T-cell (primary cell): ENCODE measurements at places on chromosomes 12 and 14.

DNA sequence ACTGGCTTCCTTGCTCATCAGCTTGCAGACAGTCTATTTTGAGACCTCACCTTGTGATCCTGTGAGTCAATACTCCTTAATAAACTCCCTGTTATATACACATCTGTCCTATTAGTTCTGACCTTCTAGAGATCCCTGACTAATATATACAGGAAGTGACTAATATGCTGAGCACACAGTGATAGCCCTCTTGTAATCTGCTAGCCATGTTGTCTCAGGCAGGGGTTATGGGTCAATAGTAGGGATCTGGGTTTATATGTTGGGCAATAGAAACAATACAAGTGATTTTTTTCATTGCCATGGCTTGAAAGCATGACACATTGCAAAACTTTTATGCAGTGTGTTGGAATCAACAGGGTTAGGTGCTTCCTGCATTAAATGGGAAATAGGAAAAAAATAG, 562.2 kb downstream of the GALC start:
- DNase-seq: no peak

GRCh38 chr12:132593071-132593470, 17.3 kb downstream of the LRCOL1 start:
- DNase-seq: no peak

GRCh38 chr12:75489187-75489586, 8.6 kb downstream of the GLIPR1 start:
- no peak for DNase-seq

- no peak for DNase-seq
These were observed 232.5 kb upstream of the NOS1 start for GRCh38 chr12:117593815-117594400.

DNA sequence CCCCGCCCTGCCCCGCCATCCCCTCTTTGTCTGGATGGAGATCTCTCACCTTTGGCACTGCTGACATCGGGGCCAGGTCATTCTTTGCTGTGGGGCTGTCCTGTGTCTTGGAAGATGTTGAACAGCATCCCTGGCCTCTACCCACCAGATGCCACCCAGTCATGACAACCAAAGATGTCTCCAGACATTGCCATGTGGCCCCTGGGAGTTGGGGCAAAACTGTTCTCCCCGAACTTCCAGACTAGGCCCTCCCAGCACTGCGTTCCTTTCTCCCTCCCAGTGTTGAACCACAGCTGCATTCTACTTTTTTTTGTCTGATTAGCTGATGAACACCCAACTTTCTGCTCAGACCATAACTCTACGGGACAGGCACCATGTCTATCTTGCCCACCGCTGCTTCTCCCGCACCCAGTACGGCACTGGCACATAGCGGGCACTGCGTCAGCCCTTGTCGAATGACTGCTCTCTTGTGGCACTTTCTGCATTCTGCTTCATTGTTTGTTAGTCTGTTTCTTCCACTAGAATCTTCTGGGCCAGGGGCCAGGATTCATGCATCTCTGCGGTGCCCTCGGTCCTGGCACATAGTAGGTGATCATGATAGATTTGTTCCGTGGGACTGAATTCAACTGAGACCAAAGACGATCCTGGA, 13.1 kb upstream of the MYL2 start:
- DNase-seq: no peak

- no peak for DNase-seq
These were observed 325.9 kb upstream of the LRFN5 start for GRCh38 chr14:41280745-41281144.

DNA sequence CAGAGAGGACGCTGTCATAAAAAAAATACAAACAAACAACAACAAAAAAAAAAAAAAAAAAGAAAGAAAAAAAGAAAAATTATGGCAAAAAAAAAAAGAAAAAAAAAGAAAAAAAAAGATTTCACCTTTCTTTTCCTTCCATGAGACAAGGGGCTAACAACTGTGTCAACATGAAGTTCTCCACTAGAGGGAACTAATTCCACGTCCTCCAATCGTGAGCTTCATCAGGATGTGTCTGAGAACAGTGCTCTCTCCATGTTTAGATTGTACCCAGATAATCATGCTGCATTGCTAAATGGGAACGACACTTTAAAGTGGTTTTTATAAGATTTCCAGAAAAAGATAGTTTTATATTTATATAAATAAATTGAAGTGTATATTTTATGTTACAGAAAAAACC, 96.2 kb upstream of the PTPRB start:
- no peak for DNase-seq

GRCh38 chr14:99643343-99643742, 1.6 kb upstream of the HHIPL1 start:
- no peak for DNase-seq

- DNase-seq: no peak
These were observed 204.1 kb downstream of the GXYLT1 start for GRCh38 chr12:41940571-41940970.

DNA sequence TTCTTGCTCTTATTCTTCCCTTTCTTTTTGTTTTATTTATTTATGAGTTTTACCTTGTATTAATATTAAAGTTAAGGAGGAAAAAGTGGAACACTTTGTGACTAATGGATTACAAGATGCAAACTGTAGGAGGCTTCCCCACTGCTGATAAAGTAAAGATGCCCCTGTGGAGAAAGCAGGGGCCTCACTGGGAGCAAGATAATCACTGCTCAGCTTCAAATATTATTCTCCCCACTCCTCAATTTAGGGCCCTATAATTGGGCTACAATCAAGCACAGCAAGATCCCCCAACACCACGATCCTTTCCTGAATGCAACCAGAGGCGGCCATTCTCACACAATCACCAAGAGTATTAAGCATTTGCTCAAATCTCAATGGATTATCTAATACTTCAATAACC, 149.2 kb downstream of the SLC2A13 start:
- DNase-seq: no peak

- no peak for DNase-seq
These were observed 78.8 kb downstream of the KCNMB4 start for GRCh38 chr12:70444903-70445302.

GRCh38 chr12:39804898-39805297, 185.3 kb upstream of the ABCD2 start:
- no peak for DNase-seq

DNA sequence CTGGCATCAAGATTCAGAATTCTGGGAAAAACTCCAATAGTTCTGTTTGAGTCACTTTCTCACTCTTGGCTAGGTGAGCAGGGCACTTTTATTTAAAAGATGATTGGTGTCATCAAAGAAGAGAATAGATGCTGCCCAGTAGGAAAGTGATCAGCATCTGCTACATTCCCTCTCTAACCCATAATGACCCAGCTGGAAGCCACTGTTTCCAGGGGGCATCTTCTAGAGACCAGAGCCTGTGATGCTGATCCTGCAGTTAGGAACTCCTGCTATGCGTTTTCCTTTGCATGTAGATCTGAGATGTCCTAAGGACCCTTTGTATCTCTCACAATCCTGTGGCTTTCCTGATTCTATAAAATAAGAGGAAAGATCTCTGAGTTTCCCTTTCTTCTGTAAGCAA, 79.9 kb upstream of the TMTC1 start:
- DNase-seq: no peak

DNA sequence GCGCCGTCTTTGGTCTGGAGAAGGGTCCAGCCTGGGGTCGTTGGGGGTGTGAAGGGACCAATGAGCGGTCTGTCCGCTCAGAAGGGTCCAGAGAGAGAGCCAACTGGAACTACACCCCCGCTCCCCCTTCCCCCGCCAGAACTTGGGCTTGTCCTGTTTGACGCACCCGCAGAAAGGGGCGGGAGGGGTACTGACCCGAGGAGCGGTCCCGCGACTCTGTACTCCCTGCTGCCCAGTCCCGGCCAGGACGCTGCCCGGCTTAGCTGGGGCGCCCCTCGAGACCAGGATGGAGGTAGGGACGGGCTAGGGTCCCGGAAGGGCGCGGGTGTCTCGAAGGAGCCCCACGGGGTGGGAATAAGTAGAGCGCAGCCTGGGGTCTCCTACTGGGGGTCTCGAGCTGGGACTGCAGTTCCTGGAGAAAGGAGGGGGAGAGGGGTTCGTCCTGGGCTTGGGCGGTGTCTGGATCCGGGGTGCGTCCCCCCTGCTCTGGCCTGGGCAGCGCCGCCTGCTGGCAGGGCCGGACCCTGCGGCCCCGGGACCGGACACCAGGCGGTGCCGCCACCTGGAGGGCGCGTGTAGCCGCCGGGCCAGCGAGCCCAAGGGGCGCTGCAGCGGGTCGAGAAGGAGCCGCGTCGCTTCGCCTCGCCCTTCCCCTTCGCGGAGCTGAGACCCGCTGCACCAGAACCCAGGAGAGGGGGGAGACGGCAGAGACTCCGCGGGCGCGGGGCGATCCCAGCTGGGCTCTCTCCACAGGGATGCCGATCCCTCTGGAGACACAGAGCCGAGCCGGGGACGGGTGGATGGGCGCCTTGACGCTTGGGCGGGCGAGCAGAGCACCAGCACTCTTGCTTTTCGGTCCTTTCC, 3.8 kb upstream of the CACNB3 start:
- peak; percentile 57 for DNase-seq

DNA sequence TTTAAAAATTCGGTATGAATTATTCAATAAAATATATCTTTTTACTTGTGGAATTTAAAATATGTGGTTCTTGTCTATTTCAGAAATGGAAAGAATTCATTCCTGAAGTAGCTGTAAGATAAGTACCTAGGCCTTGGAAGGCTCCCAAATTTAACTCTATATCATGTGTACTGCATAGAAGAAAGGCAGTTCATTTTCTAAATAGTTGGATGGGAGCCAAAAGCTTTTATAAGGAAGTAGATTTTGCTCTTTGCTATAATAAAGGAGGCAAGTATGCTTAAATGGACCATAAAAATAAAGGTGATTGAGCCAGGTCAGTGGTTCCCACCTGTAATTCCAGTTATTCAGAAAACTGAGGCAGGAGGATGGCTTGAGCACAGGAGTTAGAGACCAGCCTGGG, 187.5 kb downstream of the ATXN7L3B start:
- DNase-seq: no peak

DNA sequence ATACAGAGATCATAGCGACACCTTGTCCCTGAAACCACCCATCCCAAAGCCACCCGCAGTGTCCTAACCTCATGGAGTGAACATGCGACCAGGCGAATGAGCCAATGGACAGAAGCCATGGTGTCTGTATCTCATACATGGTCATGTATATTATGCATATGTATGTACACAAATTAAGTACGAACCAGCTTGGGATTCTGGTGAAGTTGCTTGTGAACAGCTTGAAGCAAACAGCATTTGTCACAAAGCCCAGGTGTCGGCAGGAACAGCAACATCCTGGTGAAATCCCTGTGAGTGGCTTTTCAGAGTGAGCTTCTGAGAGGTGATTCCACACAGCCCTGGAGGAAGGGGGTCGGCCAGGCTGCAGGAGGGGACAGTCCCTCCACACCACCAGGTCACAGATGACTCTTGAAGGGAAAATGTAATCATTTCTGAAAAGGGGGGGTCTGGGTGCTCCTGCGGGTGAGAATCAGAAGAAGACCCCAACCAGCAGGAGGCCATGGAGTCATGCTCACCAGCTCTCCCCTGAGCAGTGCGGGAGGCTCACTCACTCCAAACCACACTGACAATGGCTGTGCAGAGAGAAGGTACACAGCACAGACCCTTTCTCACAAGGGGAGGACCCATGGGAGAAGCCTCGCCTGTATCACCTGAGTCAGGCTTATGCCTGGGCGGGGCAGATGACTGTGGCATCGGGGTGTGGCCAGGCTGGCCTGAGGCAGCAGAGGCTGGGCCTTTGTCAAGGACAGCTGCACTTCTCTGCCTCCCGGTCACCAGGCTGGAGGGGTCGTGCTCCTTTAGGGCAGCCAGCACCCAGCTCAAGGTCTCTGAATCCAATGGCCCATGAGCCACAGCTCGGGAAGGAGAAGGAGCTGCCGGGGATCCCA, 14.3 kb downstream of the CHGA start:
- no peak for DNase-seq

DNA sequence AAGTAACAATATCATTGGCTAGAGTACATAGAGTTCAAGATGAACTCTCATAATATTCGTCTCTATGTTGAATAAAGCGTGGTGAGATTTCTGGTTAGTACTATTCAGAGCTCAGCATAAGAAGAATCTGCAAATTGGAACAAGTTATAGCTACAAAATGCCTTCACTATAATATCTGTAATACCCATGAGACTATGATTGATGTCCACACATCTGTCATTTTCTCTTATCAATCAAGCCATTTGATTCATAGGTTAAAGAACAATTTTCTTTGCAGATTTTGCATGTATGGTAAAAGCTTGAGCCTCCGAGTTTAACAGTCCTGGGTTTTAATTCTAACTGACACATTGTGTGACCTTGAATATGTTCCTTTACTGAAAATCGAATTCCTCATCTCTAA, 1.4 kb downstream of the SOCS4 start:
- no peak for DNase-seq

GRCh38 chr12:104641862-104642261, 185.1 kb downstream of the CHST11 start:
- DNase-seq: no peak

DNA sequence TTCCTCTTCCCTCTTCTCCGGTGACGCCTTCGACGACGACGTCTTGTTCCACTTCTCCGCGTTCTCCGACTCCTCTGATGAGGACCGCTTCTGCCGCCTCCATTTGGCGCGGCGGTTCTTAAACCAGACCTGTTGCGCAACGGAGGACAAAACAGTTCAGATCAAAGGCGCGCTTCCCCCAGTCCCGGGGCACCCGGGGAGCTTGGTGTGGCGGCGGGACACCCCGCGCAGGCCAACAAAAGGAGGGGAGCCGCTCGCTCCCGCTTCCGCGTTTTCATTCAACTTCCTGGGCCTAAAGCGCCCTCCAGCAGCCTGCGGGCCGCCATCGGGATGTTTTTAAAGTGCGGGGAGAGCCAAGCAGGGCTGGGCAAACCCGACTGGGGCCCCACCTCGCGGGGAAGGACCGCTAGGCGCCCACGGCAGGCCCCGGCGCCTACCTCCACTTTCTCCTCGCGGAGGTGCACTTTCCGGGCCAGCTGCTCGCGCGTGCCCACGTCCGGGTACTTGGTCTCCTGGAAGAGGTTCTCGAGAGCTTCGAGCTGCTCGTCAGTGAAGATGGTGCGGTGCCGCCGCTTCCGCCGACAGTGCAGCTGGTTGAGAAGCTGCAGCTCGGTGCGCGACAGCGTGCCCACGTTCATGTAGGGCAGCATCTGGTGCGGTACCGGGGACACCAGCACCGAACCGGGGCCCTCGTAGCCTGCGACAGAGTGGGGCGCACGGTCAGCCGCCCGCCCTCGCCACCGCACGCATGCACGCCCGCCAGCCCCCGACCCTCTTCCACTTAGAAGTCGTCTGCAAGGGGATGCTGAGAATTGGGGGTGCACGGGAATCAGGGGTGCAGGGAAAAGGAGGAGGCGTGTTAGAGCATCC, 1.2 kb downstream of the GSC start:
- no peak for DNase-seq
